ENCODE measurements at places on chromosomes 11 and 22. TPM values are rescaled to one million over a fixed set of nuclear protein-coding genes. Genes with fewer than 3 reads are reported as not detected.

Gene MEI1
- 7.6 TPM for total RNA-seq

DNA sequence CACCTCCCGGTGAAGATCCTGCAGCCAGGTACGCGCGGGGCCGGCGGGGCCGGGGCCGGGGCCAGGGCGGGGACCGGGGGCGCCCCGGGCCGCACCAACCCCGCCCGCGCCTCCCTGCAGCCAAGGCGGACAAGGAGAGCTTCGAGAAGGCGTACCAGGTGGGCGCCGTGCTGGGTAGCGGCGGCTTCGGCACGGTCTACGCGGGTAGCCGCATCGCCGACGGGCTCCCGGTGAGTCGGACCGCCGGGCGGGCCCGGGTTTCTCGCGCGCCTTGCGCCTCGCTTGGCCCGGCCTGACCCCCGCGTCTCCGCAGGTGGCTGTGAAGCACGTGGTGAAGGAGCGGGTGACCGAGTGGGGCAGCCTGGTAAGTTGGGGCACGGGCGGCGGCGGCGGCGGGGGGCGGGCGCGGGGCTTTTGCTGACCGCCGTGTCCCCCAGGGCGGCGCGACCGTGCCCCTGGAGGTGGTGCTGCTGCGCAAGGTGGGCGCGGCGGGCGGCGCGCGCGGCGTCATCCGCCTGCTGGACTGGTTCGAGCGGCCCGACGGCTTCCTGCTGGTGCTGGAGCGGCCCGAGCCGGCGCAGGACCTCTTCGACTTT is 531 bp downstream of the PIM3 start:
- DNase-seq, result no peak

DNA sequence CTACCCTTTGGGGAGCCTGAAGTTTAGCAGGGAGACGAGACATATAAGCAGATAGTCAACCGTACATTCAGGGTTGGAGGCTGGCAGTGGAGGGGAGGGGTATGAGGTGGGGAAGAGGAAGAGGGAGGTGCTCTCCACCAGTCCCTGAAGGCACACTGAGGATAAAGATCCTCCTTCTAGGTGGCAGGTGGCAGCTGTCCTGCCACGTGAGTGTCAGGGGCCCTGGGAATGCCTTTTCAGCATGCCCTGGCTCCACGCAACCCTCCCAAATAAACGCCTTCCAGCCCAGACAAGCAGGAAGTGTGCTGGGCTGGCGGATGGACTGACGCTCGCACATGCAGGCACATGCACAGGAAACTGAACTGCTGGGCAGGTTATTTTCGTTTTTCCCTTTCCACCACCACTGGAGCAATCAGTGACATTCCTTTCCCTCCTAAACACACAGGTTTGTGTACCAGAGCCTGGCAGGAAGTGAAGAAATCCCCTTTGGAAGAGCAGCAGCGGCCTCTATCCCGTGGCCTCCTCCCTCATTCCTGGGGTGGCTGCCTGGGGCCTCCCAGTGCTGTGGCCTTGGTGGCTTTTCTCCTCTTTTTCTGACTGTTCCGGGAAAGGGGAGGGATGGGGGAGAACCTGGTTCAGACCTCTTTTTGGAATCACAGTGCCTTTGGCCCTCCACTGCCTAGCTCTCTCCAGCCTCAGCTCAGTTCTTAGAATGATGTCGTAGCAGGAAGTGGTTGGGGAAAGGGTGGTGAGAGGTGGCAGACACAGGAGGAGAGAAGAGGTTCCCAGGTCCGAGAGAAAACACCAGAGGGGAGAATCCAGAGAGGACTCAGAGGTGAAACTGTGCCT is 157.0 kb upstream of the TIMP3 start:
- DNase-seq, result peak; percentile 76

DNA sequence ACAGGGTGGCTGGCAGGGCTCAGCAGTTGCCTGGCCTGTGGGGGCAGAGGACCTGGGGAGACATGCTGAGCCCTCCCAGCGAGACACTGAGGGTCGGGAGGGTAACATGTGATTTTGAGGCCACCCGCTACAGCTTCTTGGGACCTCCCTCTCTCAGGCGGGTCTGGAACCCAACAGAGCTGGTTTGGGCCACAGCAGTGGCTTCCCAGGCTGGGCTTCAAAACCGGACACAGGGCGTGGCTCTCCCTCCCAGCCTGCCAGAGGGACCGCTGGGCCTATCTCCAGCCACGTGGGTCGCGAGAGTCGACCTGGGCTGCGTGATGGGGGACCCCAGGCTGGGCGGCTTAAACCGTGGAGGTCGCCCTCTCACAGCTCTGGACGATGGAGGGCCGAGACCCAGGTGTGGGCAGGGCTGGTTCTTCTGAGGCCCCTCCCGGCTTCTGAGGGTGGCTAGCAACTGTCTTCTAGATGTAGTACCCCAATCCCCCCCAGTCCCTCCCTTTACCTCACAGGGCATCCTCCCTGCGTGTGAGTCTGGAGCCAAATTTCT is 91.7 kb downstream of the KCNQ1 start:
- DNase-seq, result no peak

DNA sequence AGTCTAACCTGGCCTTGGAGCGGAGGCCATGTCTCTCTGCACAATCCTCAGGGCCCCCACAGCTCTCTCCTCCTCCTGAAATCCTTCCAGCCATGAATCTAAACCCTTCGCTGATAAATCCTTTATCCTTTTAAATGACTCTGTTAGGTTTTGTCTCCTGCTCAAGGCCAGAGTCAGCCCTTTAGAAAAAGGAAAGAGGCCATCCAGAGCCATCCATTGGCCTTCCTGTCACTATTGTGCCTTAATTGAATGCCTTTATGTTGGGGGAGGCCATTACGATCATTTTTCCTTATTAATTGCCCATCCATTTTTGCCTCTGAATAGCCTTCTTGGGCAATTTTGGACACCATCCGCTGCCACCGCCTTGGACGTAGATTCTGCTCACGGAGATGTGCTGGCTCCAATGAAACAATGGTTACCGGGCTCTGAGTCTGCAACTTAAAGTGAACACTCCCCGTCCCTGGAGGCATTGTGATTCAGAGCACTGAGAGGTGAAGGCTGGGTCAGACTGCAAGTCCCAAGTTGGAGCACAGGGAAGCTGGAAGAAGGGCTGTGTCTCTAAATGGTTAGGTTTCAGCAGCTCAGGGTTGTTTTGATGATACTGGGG is 213.0 kb upstream of the E2F8 start:
- DNase-seq, result no peak

GRCh38 chr11:112837162-112837826 is 123.9 kb upstream of the NCAM1 start:
- DNase-seq, result no peak

- DNase-seq, result no peak
Measured at GRCh38 chr11:32571039-32571438, 12.6 kb upstream of the EIF3M start.

DNA sequence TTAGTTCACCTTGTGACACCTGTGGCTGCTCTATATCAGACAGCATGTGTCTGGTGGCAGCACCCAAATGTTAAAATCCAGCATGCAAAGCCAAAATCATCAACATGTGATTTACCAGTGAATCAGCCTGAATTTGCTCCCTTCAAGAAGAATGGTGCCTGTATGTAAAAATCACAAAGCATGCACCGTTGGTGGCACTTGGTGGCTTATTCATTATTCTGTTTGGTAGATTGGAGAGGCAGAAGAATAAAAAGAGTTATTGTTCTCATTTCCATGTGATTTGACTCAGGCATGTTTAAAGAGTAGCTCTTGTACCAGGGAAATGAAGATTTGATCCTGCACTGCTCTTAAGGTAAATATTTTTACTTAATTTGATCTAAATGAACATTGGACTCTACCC is 143.9 kb upstream of the MPPED2 start:
- DNase-seq, result no peak

Gene HEPHL1
- total RNA-seq, result not detected

DNA sequence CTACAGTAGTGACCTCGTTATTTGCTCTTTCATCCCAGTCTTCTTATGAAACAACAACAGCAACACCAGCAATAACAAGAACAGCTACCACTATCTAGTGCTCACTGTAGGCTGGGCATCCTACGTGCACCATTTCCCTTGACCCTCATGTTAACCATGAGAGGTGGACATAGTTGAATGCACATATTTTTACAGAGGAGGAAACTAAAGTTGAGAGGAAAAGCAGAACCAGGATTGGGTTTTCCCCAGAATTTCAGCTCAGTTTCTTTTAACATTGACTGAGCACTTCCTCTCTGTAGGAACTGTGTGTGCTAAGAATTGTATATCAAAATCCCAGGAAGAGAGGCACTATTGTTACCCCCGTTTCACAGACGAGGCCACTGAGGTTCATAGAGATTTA is 39.4 kb upstream of the TSPAN18 start:
- DNase-seq, result no peak
